Activated naive CD4-positive, alpha-beta T cell (primary cell): ENCODE measurements at places on chromosomes 6 and 20.

- no peak for DNase-seq
Observed at GRCh38 chr6:151240036-151240685, 394 bp downstream of the AKAP12 start.

GRCh38 chr20:32670773-32671455 lies 2.8 kb downstream of the C20orf203 start:
- no peak for DNase-seq

DNA sequence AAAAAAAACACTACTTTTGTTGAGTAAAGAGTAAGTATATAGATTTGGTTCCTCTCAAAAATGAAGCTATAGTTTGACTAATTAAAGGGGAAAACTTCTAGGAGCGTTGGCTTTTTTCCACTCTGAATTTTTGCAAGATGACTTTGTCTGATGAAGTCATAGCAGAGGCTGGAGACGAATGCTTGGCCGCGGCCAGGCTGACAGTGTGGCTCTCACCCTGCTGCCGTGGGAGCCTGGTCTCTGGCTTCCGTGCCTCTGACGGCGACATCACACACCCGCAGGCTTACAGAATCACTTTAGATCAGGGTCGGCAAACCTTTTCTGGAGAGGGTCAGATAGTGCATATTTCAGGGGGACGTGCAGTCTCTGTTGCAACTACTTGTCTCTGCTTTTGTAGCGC lies 145.0 kb downstream of the PHACTR3 start:
- no peak for DNase-seq

GRCh38 chr20:11222243-11222642 lies 548.4 kb upstream of the JAG1 start:
- DNase-seq: no peak

- no peak for DNase-seq
Observed at GRCh38 chr20:50381075-50381732, 129.0 kb upstream of the PTPN1 start.

GRCh38 chr6:47832386-47833100 lies 50.7 kb downstream of the OPN5 start:
- no peak for DNase-seq

GRCh38 chr6:125906158-125906998 lies 50.2 kb upstream of the HINT3 start:
- no peak for DNase-seq

GRCh38 chr20:31907046-31907445 lies 36.6 kb downstream of the TTLL9 start:
- no peak for DNase-seq

DNA sequence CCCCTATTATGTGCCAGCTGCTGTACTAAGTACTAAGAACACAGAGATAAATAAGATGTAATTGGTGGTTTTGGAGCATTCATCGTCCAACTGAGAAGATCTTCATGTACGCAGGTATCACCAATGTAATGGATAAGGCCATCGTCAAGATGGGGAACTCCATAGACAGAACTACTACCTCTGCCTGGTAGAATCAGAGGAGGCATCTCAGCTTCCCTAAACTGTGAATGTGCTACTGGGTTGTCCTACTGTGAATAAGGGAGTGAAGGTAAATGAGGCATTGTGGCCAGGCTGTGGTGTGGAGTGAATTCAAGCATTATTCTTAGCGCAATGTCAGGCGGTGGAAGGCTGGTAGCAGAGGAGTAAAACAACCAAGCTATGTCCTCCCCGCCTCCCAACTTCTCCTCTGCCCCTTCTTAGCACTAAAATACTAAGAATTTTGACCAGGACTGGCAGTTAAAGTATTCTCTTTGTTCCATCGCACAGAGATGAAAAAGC lies 68.2 kb downstream of the TBC1D7 start:
- DNase-seq: no peak

DNA sequence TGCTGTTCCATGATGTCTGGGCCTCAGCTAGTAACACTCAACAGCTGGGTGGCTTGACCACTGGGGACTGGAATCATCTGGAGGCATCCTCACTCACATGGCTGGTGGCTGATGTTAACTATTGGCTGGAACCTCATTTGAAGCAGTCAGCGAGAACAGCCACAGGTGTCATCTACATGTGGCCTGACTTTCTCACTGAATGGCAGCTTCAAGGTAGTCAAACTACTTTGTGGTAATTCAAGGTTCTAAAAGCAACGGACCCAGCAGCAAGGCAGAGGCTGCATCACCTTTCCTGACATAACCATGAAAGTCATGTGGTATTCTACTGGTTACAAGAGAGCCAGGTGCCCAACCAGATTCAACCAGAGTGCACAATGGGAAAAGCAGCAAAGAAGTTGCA lies 115.9 kb upstream of the DST start:
- DNase-seq: no peak

DNA sequence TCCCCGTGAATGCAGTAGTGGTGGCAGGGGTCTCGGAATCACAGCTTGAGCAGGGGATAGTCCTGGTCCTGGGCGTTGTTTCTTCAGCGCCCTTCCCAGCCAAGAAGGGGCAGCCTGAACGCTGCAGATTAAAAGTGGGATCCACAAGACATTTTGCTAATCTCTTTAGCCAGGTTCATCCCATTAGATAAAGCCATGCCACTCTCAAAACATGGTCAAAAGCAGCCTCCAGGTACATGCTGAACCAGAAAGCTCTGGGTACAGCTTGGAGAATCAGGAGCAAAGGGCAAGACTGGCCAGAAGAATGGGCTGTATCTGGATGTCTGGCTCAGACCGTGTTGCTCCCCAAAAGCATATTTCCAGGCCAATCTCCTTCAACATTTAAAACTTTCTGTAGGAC lies at the start of gene PRPH2:
PRPH2 (minus strand) TSS at position 101 of the 400 bp plus-strand sequence. CDS start 263 bp downstream, outside the sequence.
- no peak for DNase-seq

DNA sequence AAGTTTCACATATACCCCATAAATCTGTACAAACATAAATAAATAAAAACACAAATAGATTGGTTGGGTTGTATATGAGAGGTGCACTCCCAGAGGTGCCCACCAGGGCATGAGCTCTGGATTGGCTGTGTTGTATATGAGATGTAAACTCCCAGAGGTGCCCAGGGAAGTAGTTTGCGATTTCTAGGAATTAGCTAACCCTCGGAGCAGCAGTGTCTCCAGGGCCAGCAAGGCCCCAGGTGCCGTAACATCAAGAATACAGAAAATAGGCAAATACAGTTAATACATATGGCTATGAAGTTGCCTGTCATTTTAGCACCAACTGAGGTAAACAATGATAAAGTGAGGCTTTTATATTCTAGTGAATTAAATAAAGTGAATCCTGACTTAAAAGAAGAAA lies 5.4 kb upstream of the GINM1 start:
- DNase-seq: no peak

DNA sequence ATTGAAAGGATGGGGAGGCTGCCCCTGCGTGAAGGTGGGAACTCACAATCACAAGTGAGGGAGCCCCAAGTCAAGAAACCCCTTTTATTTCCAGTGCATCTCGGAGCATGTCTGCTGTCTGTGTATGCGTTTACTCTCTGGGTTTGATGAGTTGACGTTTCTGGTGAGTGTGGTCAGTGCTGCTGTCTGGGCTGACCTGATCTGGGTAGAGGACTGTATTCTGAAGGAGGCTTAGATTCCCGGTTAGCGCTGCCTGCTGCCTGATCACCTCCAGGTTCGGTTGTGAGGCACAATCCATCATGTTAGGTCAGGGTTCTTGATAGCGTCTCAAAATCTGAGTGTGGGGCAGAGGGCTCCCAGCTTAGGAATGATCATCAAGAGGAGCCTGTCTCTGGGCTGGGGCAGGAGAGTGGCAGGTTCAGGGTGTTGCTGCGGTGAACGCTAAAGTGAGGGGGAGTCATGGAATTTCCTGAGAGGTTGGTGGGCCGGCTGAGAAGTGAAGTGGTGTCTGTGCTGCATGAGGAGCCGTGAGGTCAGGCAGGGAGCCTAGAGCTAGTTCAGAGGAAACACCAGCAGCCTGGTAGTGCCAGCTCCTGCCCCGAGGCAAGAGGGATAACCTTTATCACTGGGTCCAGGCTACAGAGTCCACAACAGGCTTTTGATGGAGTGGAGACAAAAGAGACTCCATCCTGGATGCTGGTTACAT lies 225.3 kb upstream of the CST7 start:
- DNase-seq: no peak

GRCh38 chr6:169293196-169293595 lies 39.5 kb upstream of the THBS2 start:
- no peak for DNase-seq

DNA sequence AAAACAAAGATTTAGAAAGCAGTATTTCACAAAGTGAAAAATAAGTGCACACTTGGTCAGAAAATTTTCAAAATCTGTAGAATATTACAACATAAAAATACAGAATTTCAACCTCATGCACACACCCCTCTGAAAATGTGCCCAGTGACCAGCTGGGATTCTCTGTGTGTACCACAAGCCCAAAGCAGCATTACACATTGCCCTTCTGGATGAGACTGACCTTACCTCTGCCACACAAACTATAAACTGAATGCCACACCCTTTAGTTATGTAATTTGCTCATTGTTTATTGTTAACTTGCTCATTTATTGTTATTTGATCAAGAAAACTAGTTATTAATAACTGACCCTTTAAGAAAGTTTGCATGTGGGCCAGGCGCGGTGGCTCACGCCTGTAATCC lies 303.0 kb downstream of the FOXC1 start:
- no peak for DNase-seq

- DNase-seq: no peak
Observed at GRCh38 chr20:16393297-16393696, 180.0 kb downstream of the KIF16B start.

GRCh38 chr20:15069355-15069754 lies 731.9 kb upstream of the FLRT3 start:
- no peak for DNase-seq

- DNase-seq: no peak
Observed at GRCh38 chr20:35312318-35312717, 20.1 kb upstream of the FAM83C start.

- DNase-seq: no peak
Observed at GRCh38 chr6:149974825-149975224, 11.1 kb downstream of the ULBP1 start.

DNA sequence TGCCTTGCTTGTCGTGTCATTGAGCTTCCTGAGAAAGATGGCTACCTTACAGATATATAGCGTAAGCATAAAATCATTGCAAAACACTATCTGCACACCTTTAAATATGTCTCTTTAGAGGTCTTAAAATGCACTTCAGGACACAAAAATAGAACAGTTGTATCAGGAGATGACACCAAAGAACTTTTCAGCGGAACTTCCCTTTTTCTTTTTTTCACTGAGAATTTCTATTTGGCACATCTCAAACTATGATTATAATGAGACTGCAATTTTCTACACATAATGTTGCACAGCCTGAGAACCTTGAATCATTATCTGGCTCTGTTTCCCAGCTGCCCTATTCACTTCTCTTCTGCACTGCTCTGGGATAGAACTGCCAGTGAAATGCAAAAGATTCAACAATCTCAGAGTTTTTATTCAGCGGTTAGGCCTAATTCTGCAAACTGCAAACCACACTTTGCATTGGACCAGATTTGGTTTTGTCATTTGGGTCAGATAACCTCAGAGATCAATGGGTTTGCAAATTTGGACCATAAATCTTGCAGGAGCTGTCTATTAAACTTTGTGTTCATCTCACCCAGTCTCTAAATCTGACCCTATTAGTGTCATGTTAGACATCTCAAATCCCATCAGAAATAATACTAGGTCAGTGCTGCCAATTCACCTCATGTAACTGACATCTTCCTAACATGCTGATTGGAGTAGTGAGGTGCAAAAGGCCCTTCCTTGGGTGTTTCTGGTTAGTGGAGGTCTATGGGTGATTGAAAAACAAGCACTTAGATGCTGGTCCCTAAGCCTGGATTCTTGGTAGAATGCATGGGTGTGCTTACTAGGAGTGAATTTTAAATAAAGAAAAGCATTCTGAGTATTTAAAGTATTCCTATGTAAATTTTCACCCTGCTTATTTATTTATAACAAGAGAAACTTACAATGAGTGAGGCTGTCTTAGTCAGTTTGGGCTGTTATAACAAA lies 382.7 kb downstream of the UTRN start:
- DNase-seq: no peak

DNA sequence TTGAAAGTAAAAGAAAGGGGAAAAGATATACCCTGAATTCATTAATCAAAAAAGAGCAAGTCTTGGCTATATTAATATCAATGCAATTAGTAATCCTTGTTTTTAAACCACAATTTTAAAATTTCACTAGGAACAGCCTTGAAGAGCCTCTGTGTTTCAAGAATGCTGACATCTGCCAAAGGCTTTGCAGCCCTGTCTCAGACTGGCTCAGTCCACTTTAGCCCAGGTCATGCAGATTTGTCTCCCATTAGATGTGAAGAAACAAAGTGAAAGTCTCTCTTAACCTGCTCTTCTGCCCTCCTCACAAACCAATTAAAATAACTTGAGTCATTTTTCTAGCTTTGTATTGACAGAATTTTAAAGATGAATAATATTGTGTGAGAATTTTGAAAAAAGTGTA lies 102.7 kb upstream of the CARMIL1 start:
- no peak for DNase-seq

DNA sequence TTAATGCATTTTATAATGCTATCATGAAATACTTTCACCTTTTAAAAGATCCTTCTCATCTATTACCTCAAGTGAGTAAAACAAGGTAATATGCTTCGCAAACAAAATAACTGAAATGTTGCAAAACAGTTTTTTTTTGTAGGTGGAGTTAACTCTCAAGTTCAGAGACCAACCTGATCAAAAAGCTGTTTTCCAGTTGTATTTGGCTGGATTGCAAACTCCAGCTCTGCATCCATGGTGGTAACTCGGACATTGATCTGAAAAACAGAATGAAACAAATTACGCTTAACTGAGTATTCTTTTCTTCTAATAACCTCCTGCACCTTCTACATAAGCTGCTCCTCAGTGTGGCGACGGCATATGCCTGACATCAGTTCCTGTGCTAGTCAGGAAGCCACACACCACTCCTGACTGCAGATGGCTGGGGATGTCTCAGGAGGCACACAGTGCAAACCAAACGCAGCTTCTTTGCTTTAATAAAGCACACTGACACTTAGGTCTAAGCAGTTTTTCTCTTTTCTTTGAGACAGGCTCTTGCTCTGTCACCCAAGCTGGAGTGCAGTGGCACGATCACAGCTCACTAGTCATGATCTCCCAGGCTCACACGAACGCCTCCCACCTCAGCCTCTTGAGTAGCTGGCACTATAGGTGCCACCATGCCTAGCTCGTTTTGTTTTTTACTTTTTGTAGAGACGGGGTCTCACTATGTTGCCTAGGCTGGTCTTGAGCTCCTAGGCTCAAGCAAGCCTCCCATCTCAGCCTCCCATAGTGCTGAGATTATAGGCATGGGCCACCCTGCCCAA lies 29.9 kb downstream of the EZR start:
- DNase-seq: peak; percentile 38
